ENCODE measurements at places on chromosomes 2 and 18.

DNA sequence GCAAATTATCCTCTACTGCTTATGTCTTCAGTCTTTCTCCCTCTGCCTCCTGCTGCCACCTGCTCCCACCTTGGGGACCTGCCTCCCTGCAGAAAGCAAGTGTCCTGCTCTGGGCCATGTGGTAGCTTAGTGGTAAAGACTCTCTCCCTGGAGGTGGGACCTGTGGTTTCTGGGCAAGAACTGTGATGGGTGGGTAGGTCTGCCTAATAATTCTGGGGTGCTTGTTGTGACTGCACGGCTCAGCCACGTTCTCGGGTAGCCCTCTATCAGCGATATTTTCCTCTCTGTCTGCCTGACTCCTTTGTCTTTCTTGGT, 16.4 kb upstream of the CD28 start:
- no peak for DNase-seq

DNA sequence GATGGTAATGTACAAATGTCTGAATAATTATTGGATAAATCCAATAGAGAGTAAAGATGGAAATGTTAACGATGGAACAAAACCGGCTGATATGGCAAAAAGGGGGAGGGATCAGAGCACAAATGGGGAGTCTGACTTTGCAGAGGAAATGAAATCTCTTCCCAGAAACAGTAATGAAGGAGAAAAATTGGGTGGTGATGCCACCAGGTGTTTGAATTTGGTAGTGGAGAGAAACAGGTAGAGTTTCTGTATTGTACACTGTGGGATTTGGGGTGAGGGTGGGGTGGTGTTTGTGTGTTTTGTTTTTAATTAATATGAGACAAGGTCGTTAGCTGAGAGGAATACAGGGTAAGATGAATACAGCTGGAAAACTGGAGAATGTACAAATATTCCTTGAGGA, 20.4 kb upstream of the XDH start:
- no peak for DNase-seq

GRCh38 chr18:37314534-37314933, 251.1 kb downstream of the CELF4 start:
- no peak for DNase-seq

- DNase-seq = peak; percentile 42
Observed at GRCh38 chr18:23228102-23229061, 93.1 kb downstream of the CABLES1 start.

- DNase-seq = peak; percentile 68
Observed at GRCh38 chr2:165634855-165635254, 159.2 kb downstream of the GALNT3 start.

DNA sequence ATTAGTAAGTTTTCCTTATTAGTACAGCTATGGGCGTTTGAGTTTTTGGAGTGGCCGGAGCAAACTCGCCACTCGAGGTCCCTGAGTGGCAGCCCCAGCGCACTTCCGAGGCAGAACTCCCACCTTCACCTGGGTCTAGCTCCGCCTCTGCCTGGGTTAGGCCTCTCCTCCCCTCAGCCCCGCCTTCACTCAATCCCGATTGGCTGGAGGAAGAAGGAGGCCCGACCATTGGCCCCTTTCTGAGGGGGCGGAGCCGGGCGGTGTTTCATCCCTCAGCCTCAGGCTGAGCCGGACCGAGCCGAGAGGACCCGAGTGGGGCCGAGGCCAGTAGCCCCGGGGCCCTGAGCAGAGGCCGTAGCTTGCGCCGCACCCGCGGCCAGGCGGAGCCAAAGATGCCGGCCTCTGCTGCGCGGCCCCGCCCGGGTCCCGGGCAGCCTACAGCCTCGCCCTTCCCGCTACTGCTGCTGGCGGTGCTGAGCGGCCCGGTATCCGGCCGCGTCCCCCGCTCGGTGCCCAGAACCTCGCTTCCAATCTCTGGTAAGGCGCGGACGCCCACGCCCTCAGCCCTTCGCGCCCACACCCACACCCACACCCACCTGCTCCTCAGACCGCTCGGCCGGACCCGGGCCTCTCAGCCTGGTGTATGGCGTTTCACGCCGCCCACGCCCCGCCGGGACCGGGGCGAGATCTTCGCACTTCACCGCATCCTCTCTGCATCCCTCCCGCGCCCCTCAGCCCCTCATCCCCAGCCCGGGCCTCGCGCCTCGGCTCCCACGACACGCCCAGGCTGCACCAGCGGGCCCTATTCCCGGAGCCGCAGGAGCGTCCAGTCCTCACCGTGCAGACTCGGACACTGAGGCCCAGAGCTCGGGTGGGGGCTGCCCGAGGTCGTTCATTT, at the start of gene SEMA4F:
Gene SEMA4F (plus strand): TSS at position 263 of the 898 bp plus-strand sequence. CDS start 130 bp downstream, at position 393.
- peak; percentile 97 for DNase-seq

- no peak for DNase-seq
Observed at GRCh38 chr18:69874058-69874457, 73.6 kb downstream of the CD226 start.
